ENCODE measurements at places on chromosomes 11 and 22. TPM values are rescaled to one million over a fixed set of nuclear protein-coding genes. Genes with fewer than 3 reads are reported as not detected.

Gene MRGPRE
- total RNA-seq: not detected

Gene SAA4
- total RNA-seq: not detected

Gene ETS1
- total RNA-seq: 526 TPM

Gene KRTAP5-7
- total RNA-seq: 0.21 TPM

Gene RAB39A
- not detected for total RNA-seq

Gene ART5
- total RNA-seq: not detected

Gene TEAD1
- total RNA-seq: 1.3 TPM

GRCh38 chr11:16468735-16469453, 112.5 kb upstream of the SOX6 start:
- no peak for DNase-seq

- DNase-seq: no peak
Measured at GRCh38 chr11:61974766-61975631, 7.6 kb upstream of the FTH1 start.

DNA sequence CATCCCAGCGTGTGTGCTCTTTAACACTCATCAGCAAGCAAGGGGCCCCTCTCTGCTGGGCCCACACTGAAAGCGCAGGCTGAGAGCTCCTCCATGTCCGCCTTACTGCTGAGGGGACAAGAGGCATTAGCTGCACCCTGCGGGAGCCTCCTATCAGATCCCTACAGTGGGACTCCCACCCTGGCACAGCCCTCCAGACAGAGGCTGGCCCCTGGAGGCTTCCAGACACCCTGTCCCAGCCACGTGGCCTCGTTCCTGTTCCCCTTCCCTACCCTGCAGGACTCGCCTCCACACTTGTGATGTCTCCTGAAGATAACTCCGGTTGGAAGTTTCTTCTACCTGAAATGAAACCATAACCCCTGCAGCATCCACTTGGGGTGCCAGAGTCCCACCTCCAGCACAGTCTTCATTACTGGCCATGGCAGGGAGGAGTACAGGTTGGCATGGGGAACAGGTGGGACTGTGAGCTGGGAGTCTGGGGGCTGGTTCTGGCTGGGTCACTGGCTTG, 5.0 kb upstream of the SH3BP1 start:
- no peak for DNase-seq

DNA sequence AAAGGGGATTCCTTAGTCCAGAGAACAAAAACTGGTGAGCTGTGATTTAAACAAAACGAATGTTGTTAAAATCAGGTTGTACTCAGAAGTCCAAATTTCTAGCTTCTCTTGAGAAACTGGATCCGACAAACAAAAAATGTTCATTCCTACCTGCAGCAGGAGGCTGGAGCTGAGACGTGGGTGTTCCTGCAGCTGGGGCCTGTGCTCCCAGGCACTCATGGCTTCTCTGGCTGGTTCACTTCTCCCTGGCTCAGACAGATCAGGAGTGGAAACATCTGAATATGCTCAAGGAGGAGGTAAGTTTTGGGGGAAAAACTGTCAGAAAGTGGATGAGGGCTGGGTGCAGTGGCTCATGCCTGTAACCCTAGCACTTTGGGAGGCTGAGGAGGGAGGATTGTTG, 24.7 kb upstream of the PARVB start:
- no peak for DNase-seq

DNA sequence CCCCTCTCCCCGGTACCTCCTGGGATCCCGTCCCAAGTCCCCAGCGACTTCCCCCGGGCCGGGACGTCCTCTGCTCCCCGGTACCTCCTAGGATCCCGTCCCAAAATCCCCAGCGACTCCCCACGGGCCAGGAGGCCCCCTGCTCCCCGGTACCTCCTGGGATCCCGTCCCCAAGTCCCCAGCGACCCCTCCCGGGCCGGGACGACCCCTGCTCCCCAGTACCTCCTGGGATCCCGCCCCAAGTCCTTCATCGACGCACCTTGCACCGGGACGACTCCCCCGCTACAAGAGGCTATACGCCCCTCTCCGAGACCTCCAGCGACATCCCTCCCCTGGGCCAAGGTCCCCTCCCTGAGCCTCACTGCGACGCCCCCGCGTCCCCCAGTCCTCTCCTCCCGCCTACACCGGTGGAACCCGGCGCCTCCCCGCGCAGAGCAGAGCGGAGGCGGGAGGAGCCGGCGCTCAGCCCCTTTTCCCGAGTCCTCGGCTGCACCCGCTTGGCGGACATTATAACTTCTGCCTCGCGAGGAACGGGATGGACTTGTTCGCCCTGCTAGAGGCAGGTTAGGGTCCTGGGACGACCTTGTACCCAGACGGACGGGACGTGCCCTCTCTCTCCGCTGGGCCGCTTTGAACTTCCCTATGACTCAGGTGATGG, 912 bp downstream of the KREMEN1 start:
- DNase-seq: no peak

- DNase-seq: no peak
Measured at GRCh38 chr11:132859306-132859705, 673.0 kb downstream of the OPCML start.

- no peak for DNase-seq
Measured at GRCh38 chr11:26283852-26284408, 48.0 kb upstream of the ANO3 start.

GRCh38 chr22:47544696-47545095, 782.2 kb downstream of the TBC1D22A start:
- no peak for DNase-seq

GRCh38 chr11:70544067-70544773, 145.9 kb downstream of the CTTN start:
- DNase-seq: no peak

DNA sequence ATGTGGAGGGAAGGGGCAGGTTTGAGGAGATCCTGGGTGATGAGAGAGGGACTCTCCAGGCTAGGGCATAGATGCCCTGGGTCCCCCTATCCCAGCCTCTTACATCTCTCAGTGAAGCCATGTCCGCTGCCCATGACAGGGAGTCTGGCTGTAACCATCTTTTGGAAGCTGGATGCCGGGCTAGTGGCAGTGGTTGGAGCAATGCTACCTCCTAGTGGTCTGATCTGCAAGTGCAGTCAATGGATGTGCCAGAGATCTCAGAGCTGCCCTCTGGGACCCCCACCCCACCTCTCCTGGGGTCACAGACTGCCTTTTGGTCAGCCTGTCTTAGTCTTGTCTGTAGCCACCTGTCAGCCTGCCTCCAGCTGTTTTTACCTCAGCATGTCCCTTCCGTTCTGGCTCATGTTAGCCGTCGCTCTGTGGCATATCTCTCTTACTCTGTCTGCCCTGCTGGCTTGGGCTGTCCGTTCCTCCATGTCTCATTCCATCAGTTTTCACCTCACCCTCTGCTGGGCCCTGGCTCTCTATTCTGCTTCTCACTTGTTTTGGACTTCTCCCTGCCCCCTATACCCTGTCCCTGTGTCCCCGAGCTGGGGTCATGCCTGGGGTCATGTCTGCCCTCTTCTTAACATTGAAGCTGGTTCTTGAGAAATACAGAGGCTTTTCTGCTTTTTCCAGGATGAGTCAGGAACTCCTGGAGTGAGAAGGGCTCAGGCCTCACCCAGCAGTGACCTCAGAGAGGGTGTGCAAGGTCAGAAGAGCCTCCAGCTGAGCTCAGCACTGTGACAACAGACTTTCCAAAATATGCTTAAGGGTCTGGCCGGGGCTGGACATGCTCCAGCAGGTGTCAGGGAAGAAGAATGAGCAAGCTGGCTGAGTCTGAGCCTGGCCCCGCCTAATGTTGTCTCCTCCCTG, 52.0 kb upstream of the THY1 start:
- DNase-seq: peak; percentile 27

DNA sequence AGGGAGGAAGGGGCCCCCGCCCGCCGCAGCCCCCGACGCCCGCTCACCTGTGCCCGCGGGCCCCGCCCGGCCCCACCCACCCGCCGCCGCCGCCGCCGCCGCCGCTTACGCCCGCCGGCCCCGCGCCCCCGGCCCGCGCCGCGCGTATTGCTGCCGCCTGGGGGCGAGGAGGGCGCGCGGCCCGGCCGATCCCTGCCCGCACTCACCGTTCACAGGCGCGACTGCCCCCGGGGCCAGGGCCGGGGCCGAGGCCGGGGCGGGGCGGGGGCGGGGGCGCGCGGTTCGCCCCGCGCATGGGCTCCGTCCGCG, 212 bp downstream of the HRAS start:
- DNase-seq: no peak

GRCh38 chr22:48249713-48250268, 1487.3 kb downstream of the TBC1D22A start:
- DNase-seq: no peak

GRCh38 chr11:78949976-78950690, 375.5 kb upstream of the NARS2 start:
- no peak for DNase-seq

GRCh38 chr11:114061048-114061680, 1.7 kb downstream of the ZBTB16 start:
- DNase-seq: no peak

All from activated T-helper 2 cell treated with anti-CD3 and anti-CD28 coated beads, Interferon-gamma antibody, Interleukin-2, Interleukin-4, amounts not matched to agents 10 μg/mL and 5 μg/mL and 100 μg/mL, durations not matched to agents 14 hours and 24 hours and 36 hours (primary cell).